ENCODE measurements at places on chromosomes 3 and 15.

GRCh38 chr15:34358367-34358766 lies 8.6 kb downstream of the LPCAT4 start:
- no peak for DNase-seq

DNA sequence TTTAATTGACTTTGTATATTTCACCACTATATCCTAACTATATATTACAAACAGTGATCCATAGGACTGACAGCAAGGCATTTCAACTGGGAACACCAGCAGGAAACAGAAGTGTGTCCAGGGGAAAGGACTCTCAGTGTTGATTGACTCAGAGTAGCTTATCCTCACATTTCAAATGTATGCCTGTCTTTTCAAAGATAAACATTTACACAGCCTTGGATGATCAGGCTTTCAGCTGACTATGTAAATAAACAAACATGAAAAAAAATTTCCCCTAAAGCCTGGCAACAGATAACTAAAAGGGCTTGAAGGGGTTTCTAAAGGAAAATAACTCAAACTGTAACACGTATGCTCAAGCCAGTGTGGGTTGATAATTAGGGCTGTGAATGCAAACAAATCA lies 321.8 kb downstream of the TBC1D5 start:
- no peak for DNase-seq

DNA sequence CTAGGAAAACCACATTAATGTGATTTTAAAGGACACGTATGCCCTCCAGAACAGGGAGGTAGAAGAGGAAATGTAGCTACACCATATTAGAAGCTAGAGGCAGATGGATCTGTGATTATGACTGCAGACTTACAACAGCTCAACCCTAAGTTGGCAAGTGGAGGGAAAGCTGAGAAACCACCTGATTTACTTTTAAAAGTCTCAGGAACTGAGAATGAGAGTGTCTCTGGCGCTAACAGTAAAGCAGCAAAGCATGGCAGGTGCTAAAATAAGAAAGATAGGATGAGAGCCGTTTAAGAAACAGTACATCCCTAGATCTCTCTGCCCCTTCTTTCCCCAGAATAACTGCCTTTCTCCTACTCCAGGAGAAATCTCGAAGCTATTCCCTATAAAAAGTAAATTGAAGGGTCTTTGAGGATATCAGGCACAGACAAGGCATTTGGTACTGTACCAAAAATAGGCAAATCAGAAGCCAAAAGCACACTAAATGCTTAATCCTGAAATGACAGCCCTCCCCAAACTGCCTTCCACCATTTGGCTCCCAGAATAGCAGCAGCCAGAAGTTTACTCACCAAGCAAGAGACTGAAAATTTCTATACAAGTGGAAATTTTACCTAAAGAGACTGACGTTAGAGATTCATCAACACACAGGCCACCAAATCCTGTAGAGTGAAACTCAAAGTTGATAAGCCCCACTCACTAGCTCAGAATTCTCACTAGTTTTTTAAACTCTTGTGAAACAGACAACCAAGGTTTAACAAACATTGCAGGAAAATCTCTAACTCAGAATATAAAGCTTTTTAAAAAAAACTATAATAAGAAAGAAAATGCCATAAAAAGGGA lies 34.3 kb upstream of the PARP14 start:
- no peak for DNase-seq

- DNase-seq = no peak
Observed at GRCh38 chr3:38150780-38151528, 12.5 kb downstream of the MYD88 start.

- no peak for DNase-seq
Observed at GRCh38 chr15:100186366-100186765, 155.4 kb downstream of the ADAMTS17 start.

DNA sequence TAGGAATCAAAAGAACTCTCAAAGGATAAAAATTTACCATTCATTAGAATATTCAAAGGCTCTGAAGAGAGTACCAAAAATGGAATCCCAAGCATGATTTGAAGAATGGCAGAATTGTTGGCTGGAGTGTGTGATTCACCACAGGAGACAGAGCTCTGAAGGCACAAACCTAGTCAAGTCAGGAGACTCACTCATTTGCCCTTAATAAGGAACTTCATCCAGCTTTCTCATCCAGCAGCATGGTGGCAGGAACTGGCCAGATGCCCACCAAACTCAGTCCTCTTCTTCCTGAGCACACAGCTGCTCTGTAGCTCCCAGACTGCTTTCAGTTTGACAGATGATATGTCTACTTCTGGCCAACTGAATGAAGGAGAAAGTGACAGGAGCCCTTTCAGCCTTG lies 16.5 kb upstream of the HEG1 start:
- no peak for DNase-seq

Data from T-helper 22 cell (primary cell).